ENCODE measurements at places on chromosomes 7 and 10.

- DNase-seq: no peak
Measured at GRCh38 chr7:100220586-100221230, 959 bp downstream of the PVRIG start.

DNA sequence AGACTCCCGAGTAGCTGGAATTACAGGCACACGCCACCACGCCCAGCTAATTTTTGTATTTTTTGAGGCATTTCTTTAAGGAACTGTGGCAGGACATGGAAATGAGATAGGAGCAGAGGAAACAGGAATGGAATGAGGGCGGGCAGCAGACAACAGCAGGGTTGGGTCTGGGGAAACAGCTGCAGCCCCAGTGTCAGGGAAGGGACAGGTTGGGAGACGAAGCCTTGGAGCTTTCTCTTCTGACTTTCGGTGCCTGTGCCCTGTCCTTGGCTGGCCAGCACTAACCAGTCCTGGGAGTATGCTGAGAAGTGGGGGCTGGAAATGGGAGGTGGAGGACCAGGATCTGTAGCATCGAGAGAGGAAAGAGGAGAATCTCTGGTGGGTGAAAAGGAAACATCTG is 47.4 kb downstream of the ATOH7 start:
- DNase-seq: no peak

DNA sequence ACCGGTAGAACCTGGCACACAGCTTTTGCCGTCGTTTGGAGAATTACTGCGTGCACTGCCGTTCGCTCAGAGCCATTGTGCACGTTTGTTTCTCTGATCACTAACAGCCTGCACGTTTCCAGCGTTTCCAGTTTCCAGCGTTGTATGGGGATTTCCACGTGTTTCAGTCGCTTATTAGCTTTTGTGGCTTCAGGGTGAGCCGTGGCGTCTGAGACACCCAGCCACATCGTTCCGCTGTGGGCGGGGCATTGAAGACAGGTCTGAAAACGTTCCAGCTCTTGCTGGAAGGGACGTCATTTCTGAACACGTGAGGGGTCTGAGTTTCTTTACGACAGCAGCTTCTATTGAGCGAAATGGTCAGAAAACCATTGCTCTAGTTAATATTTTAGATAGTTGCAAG is 164.8 kb downstream of the DNAJB6 start:
- no peak for DNase-seq

DNA sequence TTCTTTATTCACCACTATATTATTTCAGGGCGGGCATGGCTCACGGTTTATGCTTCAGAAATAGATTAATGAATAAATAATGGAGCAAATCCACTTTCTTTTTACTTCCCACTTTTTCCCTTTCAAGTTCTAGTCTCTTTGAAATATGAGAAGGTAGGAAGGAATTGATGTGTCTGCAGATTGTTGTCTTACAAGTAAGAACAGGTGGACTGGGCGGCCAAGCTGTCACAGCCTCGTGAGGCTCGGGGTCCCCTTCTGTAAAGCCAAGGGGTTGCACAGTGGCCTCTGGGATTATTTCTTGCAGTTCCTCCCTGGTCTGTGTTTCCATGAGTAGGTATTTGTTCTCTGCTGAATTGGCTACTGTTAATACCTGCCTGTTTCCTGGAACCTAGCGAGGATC is 11.2 kb downstream of the VWA2 start:
- no peak for DNase-seq

All from AG09309 (cell line).